M059J (cell line): ENCODE measurements at places on chromosomes 2 and 18. TPM values are rescaled to one million over a fixed set of nuclear protein-coding genes. Genes with fewer than 3 reads are reported as not detected.

The CERKL gene
- 0.81 and 2.2 TPM in 2 replicates for total RNA-seq

The GCG gene
- total RNA-seq: not detected in 2 replicates

The SPC25 gene
- 17.8 and 27.3 TPM in 2 replicates for total RNA-seq

The NXPH2 gene
- not detected in 2 replicates for total RNA-seq

The CROCC2 gene
- total RNA-seq: not detected in 2 replicates

DNA sequence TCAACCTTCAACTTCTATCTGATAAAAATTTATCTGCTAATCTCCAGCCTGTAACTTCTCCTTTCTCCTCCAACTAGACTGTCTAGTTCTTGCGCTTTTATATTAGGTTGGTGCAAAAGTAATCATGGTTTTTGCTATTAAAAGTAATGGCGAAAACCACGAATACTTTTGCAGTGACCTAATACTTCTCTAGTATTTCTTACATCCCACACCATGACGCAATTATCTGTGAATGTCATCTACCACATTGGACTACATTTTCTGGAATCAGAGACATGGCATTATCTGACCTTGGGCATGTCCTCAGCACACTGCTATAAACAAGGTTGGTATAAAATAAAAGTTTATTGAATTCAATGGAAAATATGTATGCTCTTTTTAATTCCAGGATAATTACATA, 370.2 kb upstream of the LYPD1 start:
- DNase-seq: peak; percentile 79

DNA sequence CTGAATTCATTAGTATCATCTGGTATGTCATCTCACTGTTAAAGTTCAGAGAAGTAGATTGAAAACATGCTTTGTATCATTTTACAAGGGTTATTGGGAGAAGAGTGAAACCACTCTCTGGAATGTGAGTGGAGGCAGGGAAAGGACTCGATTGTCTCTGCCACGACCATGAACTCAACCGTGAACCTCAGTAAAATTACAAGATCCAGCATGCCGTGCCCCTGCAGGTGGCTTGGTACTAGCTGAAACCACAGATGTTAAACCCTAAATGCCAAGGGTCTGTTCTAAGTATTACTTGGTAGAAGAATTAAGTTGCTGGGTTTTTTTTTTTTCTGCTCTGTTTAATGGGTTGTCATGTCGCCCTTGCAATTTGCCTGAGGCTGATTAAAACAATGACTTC, 197.2 kb downstream of the MYO3B start:
- peak; percentile 55 for DNase-seq

DNA sequence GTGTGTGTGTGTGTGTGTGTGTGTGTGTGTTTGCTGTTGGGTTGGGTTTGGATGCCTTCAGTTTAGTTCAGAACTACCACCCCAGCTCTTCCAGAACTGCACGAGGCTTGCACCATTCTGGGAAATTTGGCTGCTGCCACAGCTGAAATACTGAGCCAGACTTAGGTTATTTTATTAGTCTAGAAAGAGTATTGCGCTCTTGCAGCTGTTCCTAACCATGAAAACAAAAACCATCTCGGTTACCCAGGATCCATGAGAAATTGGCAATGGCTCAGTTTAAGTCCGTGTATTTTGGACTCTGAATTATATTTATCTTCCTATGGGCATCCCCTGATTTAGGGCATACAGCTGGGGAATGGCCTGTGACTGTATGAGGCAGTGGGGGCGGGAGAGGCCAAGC, 83.2 kb downstream of the TANC1 start:
- DNase-seq: no peak

- no peak for DNase-seq
Measured at GRCh38 chr2:150552041-150552820, 64.8 kb upstream of the RND3 start.

GRCh38 chr2:54983345-54984220, 66.7 kb downstream of the RTN4 start:
- DNase-seq: peak; percentile 37

GRCh38 chr2:232662486-232663260, 29.3 kb downstream of the EFHD1 start:
- no peak for DNase-seq

DNA sequence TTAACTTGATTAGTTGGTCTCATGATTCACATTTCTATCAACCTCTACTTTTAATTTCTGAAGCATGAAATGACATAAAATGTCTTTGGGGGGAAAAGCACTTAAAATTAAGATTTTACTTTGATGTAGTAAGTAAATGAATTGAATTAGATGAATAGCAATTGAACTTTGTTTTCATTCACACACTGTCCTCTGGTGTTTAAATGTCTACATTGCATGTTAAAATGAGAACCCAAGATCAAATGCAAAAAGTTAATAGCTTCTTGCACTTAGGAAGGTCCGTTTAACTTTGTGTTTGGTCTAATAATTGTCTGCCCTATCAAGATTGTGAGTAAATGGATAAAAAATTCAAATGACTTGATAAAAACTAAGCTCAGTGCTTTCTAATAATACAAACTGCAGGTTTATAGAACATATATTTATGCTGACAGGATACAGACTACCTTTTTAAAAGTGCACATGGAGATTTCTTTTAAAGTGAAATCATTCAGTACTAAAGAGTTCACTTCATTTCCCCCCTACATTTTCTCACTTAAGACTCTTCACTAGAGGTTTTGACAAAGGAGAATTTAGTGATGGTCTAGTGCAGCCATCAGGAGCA, 156.2 kb upstream of the NABP1 start:
- peak; percentile 32 for DNase-seq

DNA sequence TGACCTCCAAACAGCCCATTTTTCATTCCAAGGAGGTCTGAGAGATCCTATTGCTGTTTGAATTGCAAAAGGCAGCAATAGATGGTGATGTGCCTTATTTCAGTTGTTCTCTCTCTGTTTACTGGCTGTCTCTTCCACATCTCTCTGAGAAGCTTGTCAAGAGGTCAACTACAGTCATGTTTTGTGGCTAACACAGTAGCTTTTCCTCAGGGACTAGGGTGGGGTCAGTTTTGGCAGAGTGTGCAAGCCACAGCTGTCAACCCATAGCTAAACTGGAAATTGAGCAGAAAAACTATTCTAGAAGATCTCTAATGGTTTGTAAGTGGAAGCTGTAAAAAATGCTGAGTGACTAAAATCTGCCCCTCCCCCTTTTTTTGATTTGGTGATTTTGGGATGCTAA, 67.1 kb downstream of the DIS3L2 start:
- peak; percentile 24 for DNase-seq

DNA sequence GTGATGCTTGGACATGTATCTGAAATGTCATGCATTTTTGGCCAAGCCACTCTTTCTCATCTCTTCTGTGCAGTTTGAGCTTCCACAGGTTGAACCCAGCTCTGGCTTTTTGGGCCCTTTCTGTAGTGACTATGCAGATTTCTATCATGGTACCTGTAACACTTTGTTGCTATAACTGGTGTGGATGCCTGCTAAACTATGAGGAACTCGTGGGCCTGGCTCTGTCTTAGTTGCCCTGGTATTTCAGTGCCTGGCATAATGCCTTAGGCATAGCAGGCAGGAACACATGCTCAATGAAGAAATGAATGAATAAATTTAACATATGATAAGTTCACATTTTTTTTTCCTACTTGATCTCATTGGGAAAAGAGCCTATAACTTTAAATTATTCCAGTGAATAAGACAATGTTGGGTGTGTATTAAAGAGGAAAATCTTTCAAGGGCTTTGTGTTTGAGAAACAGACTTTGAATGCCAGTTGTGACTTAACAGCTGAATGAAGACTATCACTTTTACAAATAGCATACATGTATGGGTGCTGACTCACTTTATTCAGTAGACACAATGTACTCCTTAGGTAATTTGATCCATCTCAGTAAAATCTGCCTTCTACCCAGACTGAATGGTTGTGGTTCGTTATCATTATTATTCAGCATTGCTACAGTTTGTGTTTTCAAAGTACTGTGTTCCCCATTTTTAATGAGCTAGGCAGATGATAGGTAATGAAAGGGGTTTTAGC, 86.4 kb upstream of the MAP4K3 start:
- DNase-seq: peak; percentile 91

GRCh38 chr2:163312713-163313112, 423.1 kb downstream of the FIGN start:
- no peak for DNase-seq

- DNase-seq: no peak
Measured at GRCh38 chr18:36301884-36302283, 4.4 kb downstream of the FHOD3 start.

DNA sequence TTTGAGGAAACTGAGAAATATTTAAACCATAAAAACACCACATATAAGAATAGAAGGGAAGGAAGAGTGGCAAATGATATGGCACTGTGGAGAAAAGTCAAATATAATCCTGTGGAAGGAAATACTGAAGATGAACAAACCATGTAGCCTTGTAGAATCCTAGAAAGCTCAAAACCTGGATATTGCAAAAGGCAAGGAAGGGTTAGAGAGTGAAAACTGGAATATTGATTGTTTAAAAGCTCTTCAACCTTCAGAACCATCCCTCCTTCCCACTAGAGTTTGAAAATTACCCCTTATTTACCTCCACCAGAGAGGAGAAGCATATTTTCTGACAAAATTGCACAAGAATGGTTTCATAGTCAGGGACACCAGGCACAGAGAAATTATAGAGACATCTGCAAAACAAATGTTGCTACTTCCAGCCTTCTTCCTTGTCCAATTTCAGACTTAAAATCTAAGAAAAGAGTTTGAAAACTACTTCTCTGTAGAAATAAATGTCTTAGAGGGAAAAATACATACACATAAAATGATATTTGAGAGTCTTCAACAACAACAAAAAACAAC, 48.0 kb downstream of the ANTXR1 start:
- no peak for DNase-seq

- peak; percentile 35 for DNase-seq
Measured at GRCh38 chr2:161273038-161273760, 35.0 kb upstream of the PSMD14 start.

GRCh38 chr2:222440673-222441422, 16.5 kb downstream of the SGPP2 start:
- peak; percentile 83 for DNase-seq

GRCh38 chr2:17936599-17936998, 58.1 kb downstream of the KCNS3 start:
- no peak for DNase-seq

DNA sequence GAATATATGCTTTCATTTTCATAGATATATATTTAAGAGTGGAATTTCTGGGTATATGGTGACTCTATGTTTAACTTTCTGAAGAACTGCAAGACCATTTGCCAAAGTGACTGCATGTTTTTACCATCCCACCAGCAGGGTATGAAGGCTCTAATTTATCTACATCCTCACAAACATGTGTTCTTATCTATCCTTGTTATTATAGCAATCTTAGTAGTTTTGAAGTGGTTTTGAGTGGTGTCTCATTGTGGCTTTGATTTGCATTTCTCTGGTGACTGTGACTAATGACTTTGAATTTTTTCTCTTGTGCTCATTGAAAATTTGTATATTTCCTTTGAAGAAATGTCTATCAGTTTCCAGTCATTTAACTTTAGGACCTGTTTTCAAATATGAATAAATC, 310.2 kb upstream of the NRP2 start:
- peak; percentile 60 for DNase-seq
